Mammary epithelial cell (primary cell): ENCODE measurements at places on chromosomes 2 and 18.

- DNase-seq = no peak
Observed at GRCh38 chr2:36421379-36421778, 65.8 kb downstream of the CRIM1 start.

DNA sequence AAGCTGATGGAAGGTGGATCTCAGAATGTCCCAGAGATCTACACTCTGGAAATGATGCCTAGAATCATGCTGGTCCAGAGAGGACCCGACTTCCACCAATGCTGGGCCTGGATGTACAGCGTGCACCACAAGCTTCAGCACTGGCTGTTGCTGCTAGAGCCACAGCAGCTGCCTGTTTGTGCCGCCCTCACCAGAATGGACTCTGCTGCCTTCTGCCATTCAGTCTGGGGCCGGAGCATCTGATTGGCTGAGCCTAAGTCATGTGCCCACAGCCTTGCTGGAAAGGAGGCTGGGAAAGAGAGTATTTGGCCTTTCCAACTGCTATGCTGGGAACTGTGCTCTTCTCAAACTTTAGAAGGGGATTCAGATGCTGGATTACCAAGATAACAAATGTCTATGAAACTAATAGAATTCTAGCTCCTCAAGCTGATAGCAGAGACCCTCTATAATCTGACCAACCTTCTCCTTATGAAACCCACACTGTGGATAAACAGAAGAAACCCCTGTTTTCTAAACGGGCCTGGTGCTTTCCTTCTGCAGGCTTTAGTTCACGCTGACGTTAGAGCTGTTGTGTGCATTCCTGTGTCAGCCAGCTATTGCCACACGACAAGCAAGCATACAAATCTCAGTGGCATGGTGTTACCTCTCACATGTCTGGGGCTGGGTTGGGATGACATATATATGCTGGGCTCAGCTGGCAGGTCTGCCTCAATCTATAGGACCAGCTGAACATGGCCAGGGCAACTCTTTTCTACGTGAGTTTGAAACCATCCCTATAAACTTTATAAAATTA lies 4.1 kb upstream of the LOXHD1 start:
- DNase-seq = no peak

- DNase-seq = peak; percentile 55
Observed at GRCh38 chr2:113157118-113157896, 16.5 kb upstream of the PSD4 start.

DNA sequence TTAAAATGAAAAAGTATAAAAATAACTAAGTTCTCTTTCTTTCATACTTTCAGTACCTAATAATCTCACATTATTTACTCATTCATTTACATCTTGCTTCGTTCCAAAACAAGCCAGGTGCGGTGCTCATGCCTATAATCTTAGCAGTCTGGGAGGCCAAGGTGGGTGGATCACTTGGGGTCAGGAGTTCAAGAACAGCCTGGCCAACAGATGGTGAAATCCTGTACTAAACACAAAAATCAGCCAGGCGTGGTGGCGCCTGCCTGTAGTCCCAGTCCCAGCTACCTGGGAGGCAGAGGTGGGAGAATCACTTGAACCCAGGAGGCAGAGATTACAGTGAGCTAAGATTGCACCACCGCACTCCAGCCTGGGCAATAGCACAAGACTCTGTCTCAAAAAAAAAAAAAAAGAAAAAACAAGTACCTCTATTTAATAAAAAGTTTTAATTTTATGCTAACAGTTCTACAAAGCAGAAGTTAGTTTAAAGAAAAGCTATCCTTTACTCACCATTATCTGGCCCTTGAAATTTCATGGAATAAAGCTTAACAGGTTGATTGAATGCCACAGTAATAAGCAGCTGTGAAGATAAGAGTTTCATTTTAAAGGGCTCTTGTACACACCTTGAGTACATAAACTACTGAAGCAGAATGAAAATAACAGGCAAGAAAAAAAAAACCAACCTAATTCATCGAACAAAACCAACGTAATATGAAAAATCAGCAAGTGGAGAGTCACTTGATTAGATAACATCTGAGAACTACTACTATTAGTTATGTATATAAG lies 22.5 kb downstream of the TXNL1 start:
- no peak for DNase-seq

DNA sequence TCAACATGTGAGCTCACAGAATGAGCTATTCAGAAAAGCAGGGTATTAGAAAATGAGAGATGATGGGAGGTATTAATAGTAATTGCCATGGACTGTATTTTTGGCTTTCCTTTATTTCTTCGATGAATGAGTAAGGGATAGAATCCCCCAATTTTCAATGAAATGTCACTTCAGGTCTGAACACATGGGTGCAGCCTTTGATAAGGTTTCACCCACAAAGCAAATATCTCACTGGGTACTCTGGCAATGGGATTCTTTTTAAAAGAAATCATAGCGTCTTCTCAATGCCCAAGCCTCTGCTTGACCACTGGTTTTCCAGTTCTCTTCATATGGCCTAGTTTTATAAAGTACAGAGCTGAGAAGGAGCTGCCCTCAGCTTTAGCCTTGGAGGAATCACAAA lies 610.5 kb upstream of the FANCL start:
- DNase-seq = no peak

- DNase-seq = no peak
Observed at GRCh38 chr2:126482582-126483464, 173.1 kb upstream of the GYPC start.

GRCh38 chr2:64122358-64122757 lies 21.9 kb downstream of the PELI1 start:
- no peak for DNase-seq

DNA sequence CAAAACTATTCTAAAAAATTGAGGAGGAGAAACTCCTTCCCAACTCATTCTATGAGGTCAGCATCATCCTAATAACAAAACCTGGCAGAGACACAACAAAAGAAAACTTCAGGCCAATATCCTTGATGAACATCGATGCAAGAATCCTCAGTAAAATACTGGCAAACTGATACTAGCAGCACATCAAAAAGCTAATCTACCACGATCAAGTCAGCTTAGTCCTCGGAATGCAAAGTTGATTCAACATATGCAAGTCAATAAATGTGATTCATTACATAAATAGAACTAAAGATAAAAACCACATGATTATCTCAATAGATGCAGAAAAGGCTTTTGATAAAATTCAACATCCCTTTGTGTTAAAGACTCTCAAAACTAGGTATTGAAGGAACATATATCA lies 63.1 kb downstream of the EHBP1 start:
- DNase-seq = peak; percentile 35

- no peak for DNase-seq
Observed at GRCh38 chr18:73711256-73711655, 436.4 kb downstream of the FBXO15 start.

GRCh38 chr2:171592036-171592555 lies 69.8 kb downstream of the CYBRD1 start:
- no peak for DNase-seq

DNA sequence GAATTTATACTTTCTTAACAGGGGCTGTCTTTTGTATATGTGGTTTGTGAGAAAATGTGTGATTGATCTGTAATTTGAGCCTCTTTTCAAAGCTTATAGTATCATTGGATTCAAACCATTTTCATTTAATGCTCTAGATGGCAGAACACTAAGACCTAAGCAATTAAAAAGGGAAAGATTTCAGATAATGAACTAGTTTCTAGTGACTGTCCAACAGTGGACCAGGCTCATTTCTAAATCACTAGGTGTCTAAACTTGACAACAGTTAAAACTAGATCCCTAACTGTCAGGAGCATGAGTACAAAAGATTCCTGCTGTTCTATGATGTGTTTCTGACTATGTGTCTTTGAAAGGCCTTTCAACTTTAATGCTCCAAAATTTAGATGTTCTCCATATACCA lies 54.6 kb downstream of the ANKRD44 start:
- no peak for DNase-seq

- DNase-seq = peak; percentile 8
Observed at GRCh38 chr2:67713376-67713775, 316.2 kb downstream of the ETAA1 start.

GRCh38 chr18:78769502-78770105 lies 210.0 kb upstream of the SALL3 start:
- no peak for DNase-seq

- peak; percentile 91 for DNase-seq
Observed at GRCh38 chr18:47163241-47163640, 12.9 kb downstream of the IER3IP1 start.

DNA sequence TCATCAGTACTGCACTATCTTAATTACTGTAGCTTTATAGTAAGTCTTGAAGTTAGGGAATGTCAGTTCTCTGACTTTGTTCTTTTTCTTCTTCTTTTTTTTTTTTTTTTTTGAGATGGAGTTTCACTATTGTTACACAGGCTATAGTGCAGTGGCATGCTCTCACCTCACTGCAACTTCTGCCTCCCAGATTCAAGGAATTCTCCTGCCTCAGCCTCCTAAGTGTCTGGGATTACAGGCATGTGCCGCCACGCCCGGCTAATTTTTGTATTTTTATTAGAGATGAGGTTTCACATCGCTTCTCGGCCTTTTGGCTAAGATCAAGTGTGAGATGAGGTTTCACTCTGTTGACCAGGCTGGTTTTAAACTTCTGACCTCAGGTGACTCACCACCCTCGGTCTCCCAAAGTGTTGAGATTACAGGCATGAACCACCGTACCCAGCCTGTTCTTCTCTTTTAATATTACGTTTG lies 41.9 kb upstream of the TANC1 start:
- DNase-seq = peak; percentile 83

DNA sequence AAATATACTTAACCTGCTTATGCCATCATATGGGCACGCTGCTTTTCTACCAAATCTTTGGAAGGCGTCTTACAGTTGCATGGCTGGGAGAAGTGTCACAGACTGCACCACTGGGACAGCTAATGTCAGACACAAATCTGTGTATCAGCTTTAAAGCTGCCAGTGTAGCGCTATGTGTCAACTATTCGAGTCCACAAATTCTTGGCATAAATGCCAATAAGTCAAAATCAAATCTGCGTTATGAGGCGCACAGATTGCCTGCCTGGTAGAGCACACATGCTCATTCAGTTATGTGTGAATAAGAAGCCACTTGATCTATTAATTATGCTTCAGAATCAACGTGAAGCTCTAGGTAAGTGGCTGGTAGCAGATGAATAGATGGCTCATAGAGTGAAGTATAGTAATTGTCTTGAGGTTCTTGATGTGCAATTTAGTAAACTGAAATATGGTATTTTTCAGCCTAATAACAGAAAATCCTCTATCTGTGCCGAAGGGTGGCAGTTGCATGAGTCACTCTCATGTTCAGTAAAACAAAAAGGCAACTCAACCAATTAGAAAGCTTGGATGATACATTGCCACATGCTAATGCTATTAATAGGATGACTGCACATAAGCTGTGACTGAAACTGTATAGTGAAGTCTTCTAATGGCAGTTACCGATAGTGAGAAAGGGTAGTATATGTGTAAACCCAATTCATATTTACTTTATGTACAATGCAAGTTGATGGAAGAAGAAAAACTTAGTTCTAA lies 52.0 kb downstream of the DCC start:
- no peak for DNase-seq

- DNase-seq = no peak
Observed at GRCh38 chr18:34648269-34648985, 61.7 kb upstream of the DTNA start.

DNA sequence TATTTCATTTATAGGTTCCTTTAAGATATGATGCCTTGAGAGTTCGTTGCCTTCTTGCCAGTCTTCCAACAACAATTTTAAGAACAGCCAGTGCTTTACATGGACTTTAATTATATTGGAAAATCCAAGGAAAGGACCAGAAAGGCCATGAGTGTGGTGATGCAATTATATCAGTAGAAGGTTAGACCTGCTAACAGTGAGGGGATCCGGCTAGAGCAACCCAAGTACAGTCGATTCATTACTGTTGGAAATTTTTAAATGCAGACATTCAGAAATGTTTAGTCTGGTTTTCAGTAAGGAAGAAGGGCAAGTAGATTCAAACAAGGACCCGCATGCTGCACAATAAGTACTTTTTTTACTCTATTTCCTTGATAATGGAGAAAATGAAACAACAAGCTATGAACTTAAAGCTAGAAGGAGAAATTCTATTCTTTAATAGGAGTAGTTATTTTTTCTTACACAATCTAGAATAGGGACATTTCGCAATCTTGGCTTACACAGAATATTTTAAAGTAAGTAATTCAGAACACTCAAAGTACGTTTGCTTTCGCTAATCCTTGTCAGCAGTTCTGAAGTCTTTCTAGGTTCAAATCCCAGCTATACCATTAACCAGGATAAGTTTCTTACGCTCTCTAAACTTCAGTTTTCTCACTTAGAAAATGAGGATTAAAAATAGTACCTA lies 405.5 kb downstream of the MEIS1 start:
- DNase-seq = no peak

- DNase-seq = no peak
Observed at GRCh38 chr2:141137122-141137693, 993.6 kb downstream of the LRP1B start.

GRCh38 chr18:49751427-49752094 lies 61.8 kb downstream of the ACAA2 start:
- no peak for DNase-seq

- DNase-seq = no peak
Observed at GRCh38 chr2:133526530-133527300, 41.5 kb downstream of the NCKAP5 start.

DNA sequence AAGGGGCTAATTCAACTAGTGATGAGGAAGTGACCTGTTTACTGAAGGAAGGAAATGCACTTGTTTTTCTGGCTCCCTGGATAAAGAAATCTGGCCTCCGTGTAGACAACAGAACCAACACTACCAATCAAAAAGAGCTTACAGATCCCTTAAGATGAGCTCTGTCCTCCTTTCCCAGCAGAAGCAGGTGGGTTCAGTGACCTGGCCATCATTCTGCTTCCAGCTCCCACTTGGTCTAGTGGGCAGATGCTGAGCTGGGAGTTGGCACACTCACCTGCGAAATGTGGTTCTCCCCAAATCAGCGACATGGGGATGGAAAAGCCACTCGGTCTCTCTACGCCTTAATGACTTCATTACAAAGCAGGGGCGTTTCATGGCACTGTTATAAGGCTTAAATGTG lies 132.6 kb downstream of the AFF3 start:
- no peak for DNase-seq

GRCh38 chr18:42048158-42048557 lies 93.1 kb downstream of the PIK3C3 start:
- peak; percentile 86 for DNase-seq

GRCh38 chr18:13112982-13113381 lies 105.6 kb upstream of the LDLRAD4 start:
- peak; percentile 32 for DNase-seq

DNA sequence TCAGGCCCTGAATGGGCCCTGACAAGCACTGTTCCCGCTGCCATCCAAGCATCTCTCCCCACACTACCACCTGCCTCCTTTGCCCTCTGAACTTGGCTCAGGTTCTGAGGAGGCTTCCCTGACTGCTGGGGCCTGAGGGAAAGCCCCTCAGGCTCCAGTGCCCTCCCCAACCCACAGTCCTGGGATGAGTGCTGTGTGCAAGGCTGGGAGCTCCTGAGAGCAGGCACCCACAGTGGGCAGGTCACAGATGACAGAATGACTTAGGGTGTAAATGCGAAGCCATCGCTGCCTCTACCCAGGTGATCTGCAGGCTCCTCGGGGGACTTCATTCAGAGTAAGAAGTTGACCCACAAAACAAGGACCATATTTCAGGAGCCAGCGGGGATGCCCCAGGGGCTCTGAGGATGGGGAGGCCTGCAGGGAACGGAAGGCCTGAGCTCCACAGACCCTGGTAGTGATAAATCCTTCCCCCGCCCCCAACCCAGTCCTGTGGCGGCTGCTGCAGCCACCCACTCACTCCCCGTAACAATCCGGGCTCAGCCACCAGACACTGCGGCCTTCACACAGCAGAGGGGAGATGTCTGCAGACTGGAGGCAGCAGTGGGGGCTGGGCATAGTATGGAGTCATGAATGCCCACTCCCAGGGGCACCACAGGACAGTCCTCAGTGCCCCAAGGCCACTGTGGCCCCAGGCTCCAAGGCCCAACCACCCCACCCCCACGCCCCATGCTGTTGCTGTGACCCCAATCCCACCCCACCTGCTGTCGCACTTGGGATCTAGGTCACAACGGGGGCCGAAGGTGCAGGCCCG lies 8.9 kb downstream of the BIN1 start:
- no peak for DNase-seq
